ENCODE measurements at places on chromosomes 7 and 10. TPM values are rescaled to one million over a fixed set of nuclear protein-coding genes. Genes with fewer than 3 reads are reported as not detected.

The CREB5 gene
- 7.5 TPM for polyA plus RNA-seq

The PHKG1 gene
- 0.37 TPM for polyA plus RNA-seq

The GPR26 gene
- not detected for polyA plus RNA-seq

The CPA2 gene
- polyA plus RNA-seq = 0.33 TPM

The TAS2R5 gene
- polyA plus RNA-seq = 0.37 TPM

The AUTS2 gene
- 2.1 TPM for polyA plus RNA-seq

The FBXL13 gene
- polyA plus RNA-seq = 0.18 TPM

The RTKN2 gene
- polyA plus RNA-seq = 1.4 TPM

The MYH16 gene
- 3.7 TPM for polyA plus RNA-seq

The LIMK1 gene
- polyA plus RNA-seq = 28.3 TPM

The GPNMB gene
- 5.1 TPM for polyA plus RNA-seq

The ACHE gene
- polyA plus RNA-seq = 0.07 TPM

The GRM3 gene
- polyA plus RNA-seq = not detected

The GPR158 gene
- not detected for polyA plus RNA-seq

The YKT6 gene
- polyA plus RNA-seq = 105 TPM

GRCh38 chr7:86130268-86130667 lies 513.4 kb upstream of the GRM3 start:
- no peak for DNase-seq

DNA sequence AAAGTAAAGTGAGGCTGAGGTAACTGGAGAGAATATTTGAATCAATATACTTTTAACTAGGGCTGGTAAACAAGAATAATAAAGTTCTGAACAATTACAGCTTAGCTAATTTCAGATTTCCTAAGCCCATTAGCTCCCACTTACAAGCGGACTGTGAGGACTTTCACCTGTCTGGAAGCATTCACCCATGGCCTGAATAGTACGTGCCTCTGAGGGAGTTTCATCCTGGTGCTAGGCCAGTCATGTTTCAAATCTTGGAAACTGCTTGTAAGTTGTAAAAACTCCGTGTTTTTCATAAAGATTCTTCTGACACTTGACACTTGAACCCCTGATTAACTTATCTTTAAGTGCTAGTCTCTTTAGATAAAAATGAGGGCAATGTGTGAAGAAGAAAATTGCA lies 975.2 kb upstream of the GHITM start:
- DNase-seq = no peak

DNA sequence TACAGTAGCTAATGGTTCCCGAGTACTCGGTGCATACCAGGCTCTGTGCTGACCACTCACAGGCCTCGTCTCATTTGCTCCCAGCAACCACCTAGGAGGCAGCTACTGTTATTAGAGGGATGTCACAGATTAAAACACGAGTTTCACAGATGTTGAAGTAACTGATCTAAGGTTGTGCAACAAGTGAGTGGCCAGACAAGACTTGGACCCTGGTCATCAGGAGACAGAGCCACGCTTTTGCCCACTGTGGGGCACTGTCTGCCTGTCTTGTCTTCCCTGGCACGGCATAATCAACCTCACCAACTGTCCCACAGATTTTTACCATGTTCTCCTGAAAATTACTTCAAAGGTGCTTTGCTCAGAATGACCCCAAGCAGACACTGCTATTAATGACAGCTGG lies 111.6 kb upstream of the HABP2 start:
- DNase-seq = no peak

DNA sequence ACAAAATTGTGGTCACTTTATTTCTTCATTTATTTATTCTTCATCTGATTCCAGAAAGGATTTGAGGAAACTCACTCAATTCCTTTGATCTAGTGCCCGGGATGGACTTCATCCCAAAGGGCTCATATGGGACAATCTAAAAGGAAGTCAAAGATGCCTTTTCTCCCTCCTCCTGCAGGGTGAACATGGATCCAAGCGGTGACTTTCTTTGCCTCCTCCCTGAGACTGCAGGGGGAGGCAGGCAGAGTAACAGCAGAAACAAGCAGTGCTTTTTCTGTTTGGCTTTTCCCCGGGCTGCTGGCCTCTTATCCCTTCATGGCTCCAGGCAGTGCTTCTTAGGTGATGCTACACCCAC lies 10.0 kb upstream of the DNMBP start:
- no peak for DNase-seq

DNA sequence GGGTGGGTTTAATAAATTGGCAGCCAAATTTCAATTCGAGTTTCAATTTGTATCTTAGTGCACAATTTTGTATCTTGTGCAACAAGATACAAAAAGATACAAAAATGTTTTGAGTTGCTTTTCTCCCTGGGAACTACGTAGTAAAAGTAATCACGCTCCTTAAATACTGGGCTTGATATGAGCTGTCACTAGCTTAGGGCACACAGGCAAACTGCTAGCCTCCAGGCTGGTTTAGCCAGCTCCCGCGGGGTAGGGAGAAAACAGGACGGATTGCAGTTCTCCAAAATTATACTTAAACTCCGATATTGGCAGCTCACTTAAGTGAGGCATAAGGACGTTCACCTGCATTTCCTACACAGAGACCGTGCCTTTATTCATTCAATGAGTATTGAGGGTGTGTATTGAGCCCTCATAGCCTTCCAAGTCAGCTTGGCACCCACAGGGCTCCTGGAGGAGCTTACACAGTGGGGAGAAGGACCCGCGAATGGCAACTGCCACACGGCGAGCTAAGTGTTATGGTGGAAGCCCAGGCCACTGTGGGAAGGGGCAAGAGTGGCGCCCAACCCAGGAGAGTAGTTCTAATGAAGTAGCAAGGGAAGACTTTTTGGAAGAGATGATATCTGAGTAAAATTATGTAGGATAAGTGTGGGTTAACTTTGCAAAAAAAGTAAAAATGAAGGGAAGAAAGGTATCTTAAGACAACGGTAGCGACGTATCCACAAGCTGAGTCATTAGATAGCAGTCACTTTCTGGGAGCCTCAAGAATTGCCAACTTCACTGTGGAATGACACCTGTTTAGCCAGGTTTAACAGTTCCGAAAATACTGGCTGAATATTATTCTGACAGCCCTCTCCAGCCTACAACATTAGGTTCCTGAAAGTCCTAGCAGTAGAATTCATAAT lies 1.6 kb upstream of the EPC1 start:
- no peak for DNase-seq

- peak; percentile 81 for DNase-seq
Observed at GRCh38 chr10:122019414-122019975, 30.5 kb downstream of the TACC2 start.

DNA sequence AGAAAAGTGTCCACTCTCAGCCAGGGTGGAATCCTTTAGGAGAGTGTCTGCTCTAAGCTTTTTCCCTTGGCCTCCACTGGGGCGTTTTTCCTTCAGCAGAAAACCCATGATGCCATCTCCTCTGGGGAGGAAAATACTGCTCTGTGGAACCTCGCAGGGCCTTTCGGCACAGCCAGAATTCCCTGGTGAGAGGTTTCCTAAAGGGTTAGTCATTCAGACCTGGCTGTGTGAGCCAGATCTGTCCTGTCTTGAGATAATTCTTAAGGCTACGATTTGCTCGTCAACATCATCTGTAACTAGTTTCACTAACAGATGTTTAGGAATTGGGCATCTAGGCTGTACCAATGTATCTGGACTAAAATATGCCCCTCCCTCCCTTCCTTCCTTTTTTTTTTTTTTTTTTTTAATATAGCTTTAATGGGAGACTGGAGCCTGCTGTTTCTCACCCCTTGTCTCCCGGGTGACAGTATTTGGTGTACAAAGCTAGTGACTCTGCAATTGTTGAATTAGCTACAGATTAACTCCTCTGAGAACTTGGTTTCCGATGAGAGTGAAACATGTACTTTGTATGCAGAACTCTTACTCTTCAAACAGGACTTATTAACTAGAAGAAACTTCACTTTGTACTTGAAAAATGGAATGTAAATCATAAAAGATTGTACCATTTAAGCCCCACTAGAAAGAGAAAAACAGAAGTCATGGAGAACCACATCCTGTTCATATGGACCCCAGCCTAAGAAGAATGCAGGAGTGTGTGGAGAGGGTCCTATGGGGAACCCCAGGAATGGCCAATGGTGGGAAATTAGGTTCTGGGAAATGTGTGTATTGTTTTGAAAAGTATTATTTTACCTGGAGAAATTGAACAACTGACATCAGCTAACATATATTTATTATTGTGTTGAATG lies 230.9 kb downstream of the CAMK1D start:
- DNase-seq = no peak

DNA sequence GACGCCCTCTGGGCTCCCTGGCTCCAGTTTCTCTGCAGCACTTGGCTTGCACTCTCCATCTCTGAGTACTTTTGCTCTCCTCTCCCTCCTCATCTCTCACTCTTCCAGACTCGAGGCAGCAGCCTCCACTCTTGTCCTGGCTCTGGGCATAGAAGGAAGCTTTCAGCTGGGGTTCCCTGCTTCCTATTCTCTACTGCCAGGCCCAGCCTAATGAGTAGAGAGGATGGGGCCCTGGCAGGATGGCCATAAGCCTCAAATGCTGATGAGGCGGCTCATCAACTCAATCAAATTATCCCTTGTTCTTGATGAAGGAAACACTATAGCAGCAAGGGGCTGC lies 55.8 kb downstream of the NEURL1 start:
- no peak for DNase-seq

- DNase-seq = no peak
Observed at GRCh38 chr7:32266932-32267475, 196.8 kb upstream of the PDE1C start.

GRCh38 chr10:125134916-125135770 lies 25.2 kb downstream of the CTBP2 start:
- DNase-seq = no peak

DNA sequence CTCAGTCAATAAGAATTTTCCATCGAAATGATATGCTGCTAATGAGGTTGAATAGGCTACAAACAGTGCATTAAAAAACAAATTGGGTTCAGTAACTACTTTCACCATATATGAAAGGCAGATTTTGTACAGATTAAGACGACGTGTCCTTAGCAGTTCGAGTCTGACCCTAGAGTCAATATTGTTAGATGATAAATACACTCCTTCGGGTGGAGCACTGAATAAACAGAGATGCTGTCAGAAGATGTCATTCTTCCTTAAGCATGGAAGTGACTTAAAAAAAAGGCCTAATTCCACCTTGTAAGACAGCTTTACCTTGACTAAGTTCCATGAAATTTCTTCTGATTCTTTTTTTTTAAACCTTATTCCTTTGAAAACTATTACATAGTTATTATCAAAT lies 5.8 kb upstream of the AGR2 start:
- no peak for DNase-seq

DNA sequence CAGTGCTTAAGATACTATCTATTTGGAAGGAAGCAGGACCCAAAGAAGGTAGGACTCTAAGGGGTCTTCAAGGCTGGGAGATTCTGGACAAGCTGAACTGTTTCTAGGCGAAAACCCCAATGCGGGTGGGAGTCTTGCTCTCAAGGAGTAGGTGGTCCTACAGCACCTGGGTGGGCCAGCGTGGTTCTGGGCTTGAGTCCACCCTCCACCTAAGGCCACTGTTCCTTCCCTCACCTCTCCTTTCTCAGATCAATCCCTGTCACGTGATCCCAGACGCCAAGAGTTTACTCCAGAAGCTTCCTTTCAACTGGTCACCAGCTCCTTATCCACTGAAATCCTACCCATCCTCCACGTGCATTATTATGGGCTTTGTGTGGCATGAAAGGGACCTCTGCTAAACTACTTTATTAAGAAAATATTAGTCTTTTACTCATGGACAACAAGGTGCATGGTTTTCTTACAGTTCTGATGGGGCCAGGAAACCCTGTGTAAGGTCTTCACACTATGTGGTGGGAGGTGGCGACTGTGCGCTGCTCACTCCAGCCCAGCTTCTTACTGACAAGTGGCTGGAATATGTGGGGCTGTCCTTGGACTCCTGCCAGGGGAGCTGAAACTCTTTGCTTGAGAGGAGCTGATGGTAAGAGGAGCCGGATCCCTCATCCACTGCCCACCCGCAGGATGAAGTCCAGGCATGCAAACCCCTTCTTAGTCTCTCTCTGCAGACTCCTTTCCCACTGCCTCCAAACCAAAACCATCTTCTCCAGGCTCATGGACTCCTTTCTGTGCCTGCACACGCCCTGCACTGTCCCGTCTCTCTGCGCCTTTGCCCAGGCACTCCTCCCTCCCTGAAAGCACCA lies 1.6 kb downstream of the ZNF746 start:
- DNase-seq = peak; percentile 54

DNA sequence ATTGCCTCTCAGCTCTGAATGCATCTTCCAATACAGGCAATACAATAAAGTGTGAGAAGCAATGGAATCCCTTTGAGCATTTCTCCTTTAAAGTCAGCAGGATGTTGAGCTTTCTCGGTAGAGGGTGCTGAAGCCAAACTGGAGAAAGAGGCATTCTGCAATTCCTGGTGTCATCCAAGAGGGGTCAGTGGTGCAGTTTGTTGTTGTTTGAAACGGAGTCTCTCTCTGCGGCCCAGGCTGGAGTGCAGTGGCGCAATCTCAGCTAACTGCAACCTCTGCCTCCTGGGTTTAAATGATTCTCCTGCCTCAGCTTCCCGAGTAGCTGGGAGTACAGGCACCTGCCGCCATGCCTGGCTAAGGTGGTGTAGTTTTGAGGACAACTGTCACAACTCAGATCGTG lies 486.5 kb downstream of the CALN1 start:
- no peak for DNase-seq

DNA sequence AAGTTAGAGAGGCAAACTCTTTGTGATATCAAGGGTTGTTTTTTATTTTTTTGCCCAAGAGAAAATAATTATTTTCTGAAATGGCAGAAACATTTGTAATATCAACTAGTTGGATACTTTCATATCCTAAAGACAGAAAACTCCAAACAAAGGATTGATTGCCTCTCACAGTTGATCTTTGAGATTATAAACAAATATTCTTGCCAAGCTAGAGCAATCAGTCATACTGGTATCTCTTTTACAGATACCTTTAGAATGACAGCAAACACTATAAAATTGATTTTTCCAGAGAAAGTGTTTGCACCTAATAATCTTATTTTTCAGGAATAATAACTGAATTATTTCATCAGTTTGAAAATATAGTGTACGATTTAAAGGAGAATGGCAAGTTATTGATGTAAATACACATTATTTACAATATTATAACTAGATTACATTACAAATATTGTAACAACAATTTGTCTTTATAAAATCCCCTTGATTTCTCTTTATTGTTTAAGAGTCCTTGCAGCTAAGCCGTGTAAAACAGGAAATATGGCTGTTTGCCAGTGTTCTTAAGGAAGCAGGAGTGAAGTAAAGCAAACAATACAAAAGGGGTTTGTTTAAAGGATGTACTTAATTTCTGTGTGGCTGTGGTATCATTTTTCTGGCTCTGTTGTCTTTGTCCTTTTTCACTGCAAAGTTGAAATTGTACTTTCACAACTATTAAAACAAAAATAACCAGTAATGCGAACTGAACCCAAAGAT lies 58.4 kb downstream of the MAPK8 start:
- peak; percentile 50 for DNase-seq
